ENCODE measurements at places on chromosomes 5 and 9.

- H3K27ac ChIP-seq, result no peak overlapping the region
- H3K36me3 ChIP-seq, result no peaks in the 10 kb centered on the region
- H3K4me1 ChIP-seq, result no peaks in the 10 kb centered on the region
- DNase-seq, result peak; percentile 9
- no peak overlapping the region for H3K4me3 ChIP-seq
- H3K27me3 ChIP-seq, result no peaks in the 10 kb centered on the region
Observed at GRCh38 chr9:102309379-102309778, 570.9 kb upstream of the GRIN3A start.

DNA sequence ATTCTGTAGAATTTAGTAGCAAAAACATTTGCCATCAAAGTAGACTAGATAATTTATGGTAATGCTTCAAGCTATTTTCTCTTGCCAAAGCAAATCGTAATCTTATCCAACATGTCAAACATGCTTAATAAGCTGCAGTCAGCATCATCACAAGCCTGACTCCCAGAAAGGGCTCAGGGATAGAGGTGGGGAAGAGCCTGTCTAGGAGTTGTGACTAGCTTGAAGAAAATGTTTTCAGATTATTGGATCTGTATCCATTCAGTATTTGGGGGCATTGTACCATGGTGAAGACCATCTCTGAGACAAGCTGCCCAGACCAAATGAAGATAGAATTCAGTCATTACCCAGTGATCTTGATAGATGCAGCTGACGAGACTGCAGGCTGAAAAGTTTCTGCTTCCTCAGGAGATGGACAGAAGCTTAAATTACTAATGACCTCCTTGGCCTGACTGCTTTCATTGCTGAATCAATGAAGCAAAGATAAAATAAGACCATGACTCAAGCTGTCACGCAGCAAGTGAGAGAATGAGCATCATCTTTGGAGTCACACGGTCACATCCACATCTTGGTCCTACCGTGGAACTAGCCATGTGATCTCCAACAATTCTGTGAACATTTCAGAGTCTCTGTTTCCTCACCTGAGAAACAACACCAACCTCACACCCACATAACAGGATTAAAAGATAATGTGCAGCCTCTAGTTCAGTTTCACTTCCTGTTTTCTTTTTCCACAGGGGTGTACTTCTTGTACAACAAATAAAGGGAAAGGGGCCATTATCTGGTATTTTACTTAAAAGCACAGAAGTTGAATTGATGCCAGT is 9.4 kb downstream of the ERAP2 start:
- H3K27ac ChIP-seq, result no peak overlapping the region
- H3K27me3 ChIP-seq, result no peaks in the 10 kb centered on the region
- no peaks in the 10 kb centered on the region for H3K4me1 ChIP-seq
- DNase-seq, result no peak
- H3K36me3 ChIP-seq, result no peaks in the 10 kb centered on the region

- H3K27me3 ChIP-seq, result no peaks in the 10 kb centered on the region
- no peaks in the 10 kb centered on the region for H3K36me3 ChIP-seq
- H3K27ac ChIP-seq, result no peak overlapping the region
- no peak overlapping the region for H3K4me3 ChIP-seq
Observed at GRCh38 chr5:136242611-136243010, 49.6 kb upstream of the SMIM32 start.

DNA sequence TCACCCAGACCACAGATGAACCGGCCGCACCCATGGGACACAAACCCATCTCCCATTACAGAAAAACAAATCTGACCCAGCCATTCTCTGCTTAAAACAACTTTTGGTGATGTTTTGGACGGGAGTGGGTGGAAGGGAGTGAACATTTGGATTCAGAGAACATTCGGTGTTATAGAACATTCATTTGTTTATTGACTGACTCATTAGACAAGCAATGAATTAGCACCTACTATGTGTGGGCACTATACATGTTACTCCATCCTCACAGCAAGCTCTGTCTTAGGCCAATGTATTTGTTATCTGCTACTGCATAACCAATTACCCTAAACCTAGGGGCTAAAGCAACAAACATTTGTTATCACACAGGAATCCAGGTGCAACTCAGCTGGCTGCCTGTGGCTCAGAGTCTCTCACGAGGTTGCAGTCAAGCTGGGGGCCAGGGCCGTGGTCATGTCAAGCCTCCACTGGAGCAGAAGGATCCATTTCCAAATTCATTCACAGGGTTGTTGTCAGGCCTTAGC is 5.1 kb upstream of the ERGIC1 start:
- peak; percentile 17 for DNase-seq
- H3K4me1 ChIP-seq, result peaks cover 23% of the 10 kb centered on the region
- no peak overlapping the region for H3K27ac ChIP-seq
- no peak overlapping the region for H3K4me3 ChIP-seq

DNA sequence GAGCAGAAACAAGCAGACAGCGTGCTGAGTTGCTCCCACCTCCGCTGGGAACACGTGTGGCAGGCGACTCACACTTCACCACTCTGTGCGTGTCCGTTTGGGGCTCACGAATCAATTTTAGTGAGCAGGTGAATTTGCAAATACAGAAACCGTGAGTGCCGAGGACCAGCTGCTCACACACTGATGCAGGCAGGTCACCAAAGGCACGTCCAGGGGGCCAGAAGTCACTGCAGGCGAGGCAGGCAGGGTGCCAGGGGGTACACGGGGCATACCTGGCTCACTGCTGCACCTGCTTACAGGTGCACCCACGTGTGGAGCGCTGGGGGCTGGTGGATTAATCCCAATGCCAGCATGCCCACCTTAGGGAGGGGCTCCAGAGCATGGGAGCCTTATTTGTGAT is 68.8 kb downstream of the ZNF354C start:
- H3K36me3 ChIP-seq, result no peaks in the 10 kb centered on the region
- H3K27me3 ChIP-seq, result no peaks in the 10 kb centered on the region
- no peaks in the 10 kb centered on the region for H3K4me1 ChIP-seq
- no peak overlapping the region for H3K4me3 ChIP-seq

DNA sequence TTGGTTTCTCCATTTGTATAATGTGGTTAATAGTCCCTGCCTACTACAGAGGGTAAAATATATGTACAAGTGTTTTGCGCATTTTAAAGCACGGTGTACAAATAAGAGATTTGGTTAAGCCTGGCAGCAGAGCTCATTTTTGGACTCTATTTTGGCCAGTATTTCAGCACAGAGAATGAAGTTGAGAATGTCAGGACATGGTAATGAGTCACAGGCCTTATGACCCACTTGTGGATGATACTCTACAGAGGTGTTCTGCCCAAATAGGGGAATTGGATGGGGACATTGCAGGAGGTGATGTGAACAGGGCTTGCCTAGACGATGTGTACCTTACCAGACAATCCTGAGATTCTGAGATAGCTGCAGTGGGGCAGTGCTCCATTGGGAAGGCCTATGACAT is 50.6 kb downstream of the MELK start:
- H3K4me1 ChIP-seq, result no peaks in the 10 kb centered on the region
- H3K27me3 ChIP-seq, result no peaks in the 10 kb centered on the region
- DNase-seq, result no peak
- peaks cover 27% of the 10 kb centered on the region for H3K36me3 ChIP-seq

GRCh38 chr5:39211773-39212172 is 7.6 kb downstream of the FYB1 start:
- H3K27ac ChIP-seq, result no peak overlapping the region
- no peak overlapping the region for H3K4me3 ChIP-seq
- H3K36me3 ChIP-seq, result no peaks in the 10 kb centered on the region
- H3K4me1 ChIP-seq, result no peaks in the 10 kb centered on the region

Data from SJCRH30 (cell line).